ENCODE measurements at places on chromosomes 7 and 10.

DNA sequence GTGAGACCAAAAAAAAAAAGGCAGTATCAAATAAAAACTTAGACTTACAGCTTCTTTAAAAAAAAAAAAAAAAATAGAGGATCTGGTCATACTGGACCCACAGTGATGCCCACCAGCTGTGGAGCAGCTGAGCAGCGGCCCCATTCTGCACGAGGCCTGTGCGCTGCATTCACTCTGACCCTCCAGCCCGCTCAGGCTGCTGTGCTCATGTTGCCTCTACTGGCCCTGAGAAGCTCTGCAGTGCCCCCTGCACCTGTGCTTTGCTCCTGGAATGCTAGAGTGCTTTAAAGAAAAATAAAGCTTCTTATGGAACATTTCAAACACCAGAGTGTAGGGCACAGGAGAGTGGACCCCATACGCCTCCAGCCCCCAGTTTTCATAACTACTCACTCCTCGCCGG lies 33.2 kb downstream of the TMEM120A start:
- no peak for DNase-seq

DNA sequence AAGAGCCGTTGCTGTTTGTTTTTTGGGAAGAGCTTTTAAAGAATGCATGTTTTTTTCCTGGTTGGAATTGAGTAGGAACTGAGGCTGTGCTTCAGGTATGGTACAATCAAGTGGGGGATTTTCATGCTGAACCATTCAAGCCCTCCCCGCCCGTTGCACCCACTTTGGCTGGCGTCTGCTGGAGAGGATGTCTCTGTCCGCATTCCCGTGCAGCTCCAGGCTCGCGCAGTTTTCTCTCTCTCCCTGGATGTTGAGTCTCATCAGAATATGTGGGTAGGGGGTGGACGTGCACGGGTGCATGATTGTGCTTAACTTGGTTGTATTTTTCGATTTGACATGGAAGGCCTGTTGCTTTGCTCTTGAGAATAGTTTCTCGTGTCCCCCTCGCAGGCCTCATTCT lies 31.6 kb downstream of the PFKFB3 start:
- DNase-seq, result no peak

DNA sequence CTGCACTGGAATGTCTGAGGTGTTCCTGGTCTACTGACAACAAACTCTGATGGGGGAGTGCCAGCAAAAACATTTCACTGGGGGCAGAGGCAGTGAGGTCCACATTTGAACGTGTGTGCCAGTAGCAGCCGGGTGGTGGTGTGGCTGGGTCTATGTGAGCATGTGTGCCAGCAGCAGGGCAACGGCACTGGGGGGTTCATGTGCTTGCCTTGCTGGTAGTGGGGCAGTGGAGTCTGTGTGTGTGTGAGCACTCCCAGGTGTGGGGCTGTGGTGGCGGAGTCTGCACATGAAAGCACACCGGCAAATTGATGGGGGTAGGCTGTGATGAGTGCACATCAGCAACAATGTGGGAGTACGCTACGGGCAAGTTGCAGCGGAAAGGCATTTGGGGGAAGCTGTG lies 49.4 kb upstream of the SORCS1 start:
- DNase-seq, result no peak

- DNase-seq, result no peak
Observed at GRCh38 chr10:87659571-87660483, at the start of gene PAPSS2. Gene PAPSS2, plus strand, starts transcription at chr10:87659878. Its CDS starts 104 bp downstream, at chr10:87659982.
